Tibial nerve (tissue), 4 donors: ENCODE measurements at places on chromosomes 7 and 10. TPM values are rescaled to one million over a fixed set of nuclear protein-coding genes. Genes with fewer than 3 reads are reported as not detected.

- no peak for DNase-seq
Measured at GRCh38 chr7:89926194-89926593, 228.1 kb upstream of the STEAP1 start.

GRCh38 chr7:47720141-47720906 is 138.4 kb upstream of the TNS3 start:
- DNase-seq, result peak; percentile 40

DNA sequence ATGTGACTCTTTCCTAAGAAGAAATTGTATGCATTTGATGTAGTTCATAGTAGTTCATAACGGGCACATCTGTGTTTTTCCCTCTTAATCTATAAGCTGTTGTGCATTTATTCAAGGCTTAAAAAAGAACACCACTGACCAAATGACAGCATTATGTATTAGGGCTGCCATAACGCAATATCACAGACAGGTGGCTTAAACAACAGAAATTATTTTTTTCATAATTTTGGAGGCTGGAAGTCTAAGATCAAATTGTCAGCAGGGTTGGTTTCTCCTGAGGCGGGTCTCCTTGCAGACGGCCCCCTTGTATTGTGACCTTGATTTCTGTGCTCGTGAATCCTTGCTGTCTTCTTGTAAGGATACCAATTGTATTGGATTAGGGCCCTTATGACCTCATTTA is 627 bp upstream of the SSMEM1 start:
- DNase-seq, result no peak

GRCh38 chr10:114719311-114719710 is 61.2 kb upstream of the ABLIM1 start:
- no peak for DNase-seq

GRCh38 chr10:102455893-102456471 is 4.6 kb upstream of the C10orf95 start:
- DNase-seq, result no peak

DNA sequence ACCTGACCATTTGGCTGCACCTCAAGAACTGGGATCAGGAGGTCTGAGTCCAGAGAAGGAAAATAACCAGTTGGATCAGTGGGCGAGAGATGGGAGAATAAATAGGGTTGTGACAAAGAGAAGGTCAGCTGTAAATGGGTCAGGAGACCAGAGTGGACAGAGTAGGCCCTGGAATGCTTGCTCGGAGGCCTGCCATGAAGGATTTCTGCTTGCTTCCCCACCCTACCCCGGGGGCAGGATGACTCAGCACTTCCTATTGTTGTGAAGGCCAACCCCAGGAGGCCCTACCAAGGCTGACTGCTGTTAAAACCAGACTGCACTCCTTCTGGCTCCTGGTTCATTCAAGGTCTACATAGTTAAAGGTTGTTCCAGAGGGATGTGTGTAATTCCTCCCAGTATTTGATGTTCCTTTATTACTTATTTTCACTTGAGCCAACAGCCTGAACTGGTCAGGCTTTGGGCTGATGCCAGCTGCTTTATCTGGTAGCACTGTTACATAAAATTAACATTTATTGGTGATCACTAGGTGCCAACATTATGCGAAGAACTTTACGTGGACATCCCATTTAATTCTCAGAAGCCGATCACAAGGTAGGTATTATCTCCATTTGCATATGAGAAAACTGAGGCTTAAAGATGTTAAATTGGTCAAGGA is 27.3 kb upstream of the IFRD1 start:
- DNase-seq, result peak; percentile 56

The HOXA13 gene
- total RNA-seq, result 0.63 TPM
